ENCODE measurements at places on chromosomes 11 and 22.

- DNase-seq, result no peak
These were observed 96.5 kb downstream of the ARHGAP8 start for GRCh38 chr22:44848791-44849420.

DNA sequence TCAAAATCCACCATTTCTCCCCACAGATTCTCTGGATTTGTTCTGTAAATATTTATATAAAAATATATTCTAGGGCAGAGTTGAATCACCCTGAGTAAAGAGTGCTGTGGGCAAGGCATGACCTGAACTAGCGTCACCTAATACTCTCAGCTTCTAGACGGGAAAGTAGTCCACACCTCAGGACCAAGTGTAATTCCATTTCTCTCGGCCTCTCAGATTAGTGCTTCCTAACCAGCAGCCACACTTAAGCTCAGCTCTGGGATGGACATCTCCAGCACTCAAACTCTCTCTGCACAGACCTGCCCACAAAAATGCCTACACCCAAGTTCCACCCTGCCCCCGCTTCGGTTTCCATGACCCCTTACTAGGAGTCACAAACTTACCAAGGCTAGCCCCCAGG, 5.3 kb downstream of the SPTBN2 start:
- no peak for DNase-seq

DNA sequence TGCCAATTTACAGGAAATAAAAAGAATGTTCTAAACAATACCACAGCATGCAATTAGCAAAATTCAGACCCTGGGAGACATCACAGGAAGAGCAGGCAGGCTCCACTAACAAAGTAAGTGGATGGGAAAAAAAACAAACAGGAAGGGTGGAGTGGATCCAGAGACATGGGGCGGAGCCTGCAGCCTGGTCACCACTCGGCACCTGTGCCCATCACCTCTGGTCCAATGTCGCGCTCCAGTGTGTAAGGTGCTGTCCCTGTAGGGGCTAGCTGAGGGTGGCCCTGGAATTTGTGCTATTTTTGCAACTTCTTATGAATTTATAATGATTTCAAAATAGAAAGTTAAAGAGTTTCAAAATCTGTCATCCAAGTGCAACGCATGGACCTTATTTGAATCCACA, 11.0 kb upstream of the MOB2 start:
- no peak for DNase-seq

- no peak for DNase-seq
These were observed 81.5 kb upstream of the PPARA start for GRCh38 chr22:46068593-46069491.

- DNase-seq, result no peak
These were observed 26.3 kb downstream of the SLC1A2 start for GRCh38 chr11:35393098-35393497.

DNA sequence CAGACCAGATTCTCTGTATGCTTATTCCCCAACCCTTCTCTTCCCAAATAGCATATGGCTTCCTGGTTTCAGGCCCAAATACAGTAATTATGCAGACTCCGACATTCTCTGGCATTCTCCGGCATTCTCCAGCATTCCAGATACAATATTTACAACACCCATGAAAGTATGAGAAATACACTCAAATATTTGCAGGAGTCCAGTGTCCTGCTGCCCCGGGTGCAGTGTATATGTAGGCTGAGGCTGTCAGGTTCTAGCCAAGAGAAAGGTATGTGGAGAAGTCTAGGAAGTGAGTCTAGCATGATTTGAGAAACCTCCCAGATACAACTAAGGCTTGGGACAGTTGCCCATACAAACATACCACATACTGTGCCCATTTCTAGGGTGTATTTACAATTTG, 160.7 kb downstream of the SOX6 start:
- DNase-seq, result no peak

DNA sequence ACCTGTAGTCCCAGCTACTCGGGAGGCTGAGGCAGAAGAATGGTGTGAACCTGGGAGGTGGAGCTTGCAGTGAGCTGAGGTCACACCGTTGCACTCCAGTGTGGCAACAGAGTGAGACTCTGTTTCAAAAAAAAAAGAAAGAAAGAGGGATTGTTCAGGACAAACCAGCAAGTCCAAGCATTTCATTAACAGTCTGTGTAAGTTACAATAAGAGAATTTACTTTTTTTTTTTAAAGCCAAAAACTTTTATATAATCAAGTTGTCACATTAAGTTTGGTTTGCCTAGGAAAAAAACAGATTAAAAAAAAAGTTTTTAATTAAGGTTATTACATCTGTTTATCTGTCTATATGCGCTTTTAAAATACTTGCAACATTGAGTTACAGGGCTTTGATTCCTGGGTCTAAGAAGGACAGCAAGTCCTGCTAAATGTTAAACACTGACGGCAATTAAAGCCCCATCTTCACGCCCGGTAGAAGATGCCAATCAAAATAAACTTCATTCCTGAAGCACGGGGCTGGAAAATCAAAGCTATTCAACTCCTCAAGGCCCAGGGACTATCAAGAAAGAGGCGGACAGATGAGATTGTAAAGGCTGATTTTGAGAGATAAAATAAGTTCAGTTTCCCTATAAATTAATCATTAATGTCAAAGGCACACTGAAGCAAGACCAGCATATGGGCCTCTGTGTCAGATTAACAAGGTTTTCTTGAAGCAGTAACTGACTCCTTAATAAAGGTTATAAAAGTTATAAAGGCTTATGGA, 10.7 kb downstream of the TMEM138 start:
- no peak for DNase-seq

DNA sequence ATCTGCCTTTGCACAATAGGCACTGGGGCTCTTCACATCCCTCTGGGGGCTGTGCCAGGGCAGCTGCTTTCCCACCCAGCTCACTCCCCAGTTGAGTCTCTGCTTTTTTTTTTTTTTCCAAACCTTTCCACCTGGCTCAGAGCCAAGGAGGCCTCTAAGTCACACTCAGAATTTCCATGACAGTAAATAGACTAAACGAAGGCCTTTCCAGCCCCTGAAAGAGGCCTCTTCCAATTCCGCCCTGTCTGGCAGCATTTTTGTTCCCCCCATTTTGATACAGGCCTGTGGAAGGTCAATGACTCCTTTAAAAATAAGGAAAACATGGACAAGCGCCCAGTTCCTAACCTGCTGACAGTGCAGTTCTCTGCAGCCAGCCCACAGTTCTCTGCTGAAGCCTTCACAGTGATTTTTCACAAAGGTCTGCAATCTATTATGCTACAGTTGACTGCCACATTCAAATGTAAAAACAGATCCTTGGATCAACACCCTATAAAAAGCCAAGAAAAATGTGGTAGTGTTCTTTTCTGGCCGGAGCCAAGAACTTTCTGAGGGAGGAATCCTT, 107.5 kb upstream of the SESN3 start:
- no peak for DNase-seq

DNA sequence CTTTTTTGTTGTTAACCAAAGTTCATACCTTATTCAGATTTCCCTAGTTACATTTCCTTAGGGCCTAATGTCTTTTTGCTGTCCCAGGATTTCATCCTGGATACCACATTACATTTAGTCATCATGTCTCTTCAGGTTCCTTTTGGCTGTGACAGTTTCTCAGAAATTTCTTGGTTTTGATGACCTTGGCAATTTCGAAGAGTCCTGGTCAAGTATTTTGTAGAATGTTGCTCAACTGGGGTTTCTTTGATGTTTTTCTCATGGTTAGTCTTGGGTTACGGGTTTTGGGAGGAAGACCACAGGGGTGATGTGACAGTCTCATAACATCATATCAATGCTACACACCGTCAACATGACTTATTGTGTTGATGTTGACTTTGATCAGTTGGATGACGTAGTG, 39.8 kb upstream of the FDX1 start:
- DNase-seq, result no peak

DNA sequence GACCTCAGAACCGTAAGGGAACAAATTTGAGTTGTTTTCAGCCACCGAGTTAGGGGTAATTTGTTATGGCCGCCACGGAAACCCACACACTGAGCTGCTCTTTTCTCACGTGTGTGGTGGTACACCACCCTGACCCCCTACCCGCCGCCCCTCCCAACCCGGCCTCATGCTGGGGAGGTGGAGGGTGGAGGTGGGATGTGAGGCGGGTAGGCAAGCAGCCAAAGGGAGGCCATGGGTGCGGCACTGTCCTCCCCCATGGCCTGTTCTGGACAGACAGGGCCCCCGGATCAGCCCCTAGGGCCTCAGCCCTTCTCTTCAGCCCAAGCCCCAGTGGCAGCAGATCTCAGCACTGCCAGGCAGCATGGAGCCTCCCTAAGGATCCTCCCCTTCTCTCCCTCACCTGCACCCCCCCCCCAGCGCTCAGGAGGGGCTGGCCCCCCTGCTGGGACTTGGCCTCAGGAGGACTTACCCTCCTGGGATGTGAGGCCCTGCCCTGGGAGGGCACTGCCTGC, 7.9 kb downstream of the PRR5 start:
- DNase-seq, result no peak

DNA sequence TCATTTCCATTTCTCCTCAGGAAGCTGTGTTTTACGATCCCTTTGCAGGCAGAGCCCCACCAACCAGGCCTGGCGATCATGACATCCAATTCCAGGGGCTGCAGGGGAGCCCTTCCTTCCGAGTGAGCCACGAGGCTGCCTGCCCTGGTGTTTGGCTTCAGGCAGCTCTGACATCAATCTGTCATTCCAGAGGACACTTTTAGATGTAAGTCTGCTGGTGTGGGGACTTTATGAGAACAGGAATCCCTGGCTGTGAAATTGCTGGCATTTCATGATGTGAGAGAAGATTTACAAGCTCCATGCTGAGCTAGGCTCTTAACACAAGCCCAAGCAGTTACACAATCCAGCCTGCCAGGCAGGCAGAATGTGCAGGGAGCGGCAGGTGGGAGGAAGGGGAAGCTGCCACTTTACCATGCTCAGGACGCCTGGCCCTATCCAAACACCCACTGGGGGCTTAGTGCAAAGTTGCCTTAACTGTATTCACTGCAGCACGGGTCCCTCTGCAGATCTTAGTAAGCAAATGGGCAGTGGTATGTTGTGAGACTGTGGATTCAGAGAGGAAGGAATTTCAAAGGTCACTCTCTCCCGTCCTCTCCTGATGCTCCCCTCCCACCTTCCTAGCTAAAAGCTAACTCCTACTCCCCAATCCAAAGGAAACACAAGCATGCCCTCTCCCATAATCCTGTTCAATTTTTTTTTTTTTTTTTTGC, 43.4 kb upstream of the MICAL2 start:
- DNase-seq, result no peak

- DNase-seq, result no peak
These were observed 38.3 kb upstream of the TH start for GRCh38 chr11:2209900-2210321.
